ELF-1 (cell line): ENCODE measurements at places on chromosomes 5 and 9.

DNA sequence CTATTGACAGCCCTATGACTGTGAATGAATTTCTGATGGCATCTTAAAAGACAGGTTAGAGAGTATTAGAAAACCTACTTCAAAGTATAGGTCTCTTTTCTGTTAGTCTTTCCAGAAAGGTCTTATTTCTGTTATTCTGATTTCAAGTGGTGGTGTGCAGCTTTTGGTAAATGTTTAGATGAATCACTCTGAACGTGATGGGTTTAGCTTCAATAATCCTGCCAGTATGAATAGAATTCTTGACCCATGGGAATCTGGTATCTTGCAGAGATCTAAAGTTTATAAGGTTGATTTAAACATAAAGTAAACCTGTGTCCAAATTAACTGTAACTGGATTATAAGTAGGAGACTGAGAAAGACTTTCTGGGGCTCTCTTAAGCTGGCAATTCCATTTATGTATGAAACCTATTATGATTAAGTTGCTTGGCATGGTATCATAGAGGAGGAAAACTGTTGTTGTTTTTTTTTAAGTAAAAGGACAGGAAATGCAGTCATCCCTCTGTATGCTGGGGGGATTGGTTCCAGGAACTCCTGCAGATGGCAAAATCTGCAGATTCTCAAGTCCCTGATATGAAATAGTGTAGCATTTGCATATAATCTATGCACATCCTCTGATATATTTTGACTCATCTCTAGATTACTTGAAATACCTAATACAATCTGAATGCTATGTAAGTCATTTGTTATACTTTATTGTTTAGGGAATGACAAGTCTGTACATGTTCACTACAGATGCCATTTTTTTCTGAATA lies 77.0 kb upstream of the ADAMTS19 start:
- DNase-seq = no peak

GRCh38 chr9:123238365-123238764 lies 30.0 kb downstream of the STRBP start:
- DNase-seq = no peak

DNA sequence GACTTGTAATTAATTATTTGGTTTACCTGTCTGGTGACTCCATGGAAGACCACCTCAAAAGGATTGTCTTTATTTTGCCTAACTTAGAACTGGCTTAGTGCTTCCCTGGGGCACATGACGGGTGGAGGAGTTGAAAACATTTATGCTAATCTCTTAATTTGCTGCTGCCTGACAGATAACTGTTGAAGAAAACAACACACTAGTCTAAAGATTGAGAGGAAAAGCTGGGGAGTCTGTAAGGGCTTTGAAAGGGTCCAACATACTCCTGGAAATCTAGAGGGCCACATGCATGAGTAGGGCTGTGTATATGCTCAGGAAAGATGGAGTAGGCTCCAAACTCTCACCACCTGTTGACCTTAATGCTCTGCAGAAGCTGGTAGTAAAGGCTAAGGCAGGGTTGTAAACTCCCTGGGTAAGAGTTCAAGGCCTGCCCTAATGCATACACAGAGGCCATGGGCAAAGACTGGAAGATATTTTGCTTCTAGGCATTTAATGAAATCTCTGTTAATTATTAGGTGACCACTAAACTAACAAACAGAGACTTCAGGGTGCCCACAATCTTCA lies 40.7 kb downstream of the NR3C1 start:
- no peak for DNase-seq

GRCh38 chr9:137055385-137056364 lies 1.8 kb upstream of the ENTPD2 start:
- no peak for DNase-seq

- DNase-seq = no peak
Measured at GRCh38 chr5:122773619-122774018, 1.3 kb upstream of the SNX2 start.

DNA sequence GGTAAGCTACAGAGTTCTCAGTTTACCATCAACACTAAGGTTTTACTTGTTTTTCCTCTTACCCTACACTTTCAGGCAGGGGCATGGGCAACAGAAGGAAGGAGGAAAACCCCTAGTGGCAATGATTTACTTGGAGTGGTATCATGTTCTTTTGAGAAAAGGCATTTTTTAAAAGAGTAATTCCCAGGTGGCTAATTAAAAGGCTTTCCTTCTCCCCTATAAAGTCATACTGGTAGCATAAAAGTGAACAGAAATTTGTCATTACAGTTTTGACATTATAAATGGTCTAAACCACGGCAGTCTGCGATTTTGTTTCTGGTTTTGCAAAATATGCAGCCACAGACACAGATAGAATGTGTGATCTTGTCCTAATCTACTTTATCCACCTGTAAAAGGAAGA lies 30.9 kb upstream of the OR2K2 start:
- DNase-seq = no peak

- no peak for DNase-seq
Measured at GRCh38 chr9:108467653-108468324, 388.0 kb downstream of the ACTL7B start.

GRCh38 chr5:91277093-91277626 lies 106.0 kb downstream of the ARRDC3 start:
- no peak for DNase-seq

DNA sequence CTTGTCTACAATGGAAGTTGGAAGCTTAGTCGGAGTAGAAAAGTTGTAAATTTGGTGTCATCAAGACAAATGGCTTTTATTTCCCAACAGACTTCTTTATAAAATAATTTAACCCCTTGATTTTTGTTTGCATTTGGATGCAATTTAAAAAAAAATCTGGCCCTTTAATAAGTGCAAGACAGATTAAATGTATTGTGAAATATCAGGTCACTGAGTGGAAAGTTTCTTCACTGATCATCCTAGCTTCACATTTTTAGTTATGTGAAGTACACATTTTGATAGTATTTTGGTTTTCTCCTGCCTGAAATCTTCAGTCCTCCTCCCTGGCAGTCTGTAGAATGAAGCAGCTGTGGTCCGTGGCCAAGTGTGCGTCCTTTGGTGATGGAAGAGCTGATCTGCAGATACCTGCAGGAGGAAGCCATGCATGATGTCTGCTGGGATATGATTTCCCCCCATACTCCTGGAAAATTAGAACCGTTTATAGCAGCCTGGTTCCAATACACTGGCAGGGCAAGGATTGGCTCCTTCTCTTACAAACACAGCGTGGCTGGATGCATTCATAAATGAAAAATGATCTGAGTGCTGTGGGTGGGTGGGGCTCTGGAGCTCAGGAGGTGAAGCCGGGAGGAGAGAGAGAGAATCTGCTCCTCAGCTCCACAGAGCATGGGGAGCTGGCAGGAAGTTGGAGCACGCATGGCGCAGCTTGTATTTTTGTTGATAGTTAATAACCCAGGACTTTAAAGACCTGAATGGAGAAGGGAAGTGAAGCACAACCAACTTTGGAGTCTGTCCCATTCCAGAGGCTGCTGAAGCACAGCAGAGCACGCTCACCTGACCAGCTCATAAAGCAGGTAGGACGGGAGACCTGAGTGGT lies 238.4 kb downstream of the GOLPH3 start:
- no peak for DNase-seq

GRCh38 chr9:21482213-21482612 lies at the start of gene IFNE:
IFNE (minus strand) TSS chr9:21482313; CDS start chr9:21481694, 619 bp downstream.
- DNase-seq = no peak

GRCh38 chr5:103057208-103058130 lies 62.5 kb downstream of the GIN1 start:
- peak; percentile 19 for DNase-seq

DNA sequence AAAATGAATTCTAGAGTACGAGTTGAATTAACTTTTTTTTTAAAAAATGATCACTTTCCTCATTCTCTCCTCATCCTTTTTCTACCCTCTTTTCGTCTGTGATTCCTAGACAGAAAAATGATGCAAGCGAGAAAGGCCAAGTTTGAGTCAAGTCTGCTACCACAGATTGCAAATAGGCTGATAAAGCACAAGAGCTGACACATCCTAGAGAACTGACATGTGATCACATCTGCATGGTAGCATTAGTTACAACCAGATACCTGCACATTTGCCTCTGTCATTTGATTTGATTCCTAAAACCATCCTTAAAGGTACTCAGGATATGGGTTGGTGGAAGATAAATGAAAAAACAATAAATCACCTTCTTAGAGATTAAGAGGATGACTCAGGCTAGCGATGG lies 225.4 kb upstream of the PPP1R2B start:
- DNase-seq = no peak

DNA sequence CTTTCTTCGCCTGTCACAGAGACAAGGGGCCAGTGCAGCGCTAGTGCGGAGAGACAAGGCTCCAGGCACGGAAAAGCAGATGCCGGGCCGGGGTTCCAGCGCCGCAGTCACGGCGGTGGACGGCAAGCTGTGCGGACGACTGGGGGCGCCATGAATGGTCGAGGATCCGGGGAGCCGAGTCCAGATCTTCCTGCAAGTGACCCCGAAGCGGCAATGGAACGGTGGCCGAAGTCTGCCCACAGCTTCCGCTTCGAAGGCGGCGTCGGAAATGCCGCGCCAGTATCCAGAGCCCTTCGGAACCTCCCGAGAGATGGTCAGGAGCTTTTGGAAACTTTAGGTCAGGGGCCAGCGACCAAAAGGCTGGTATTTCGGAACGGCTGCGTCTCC lies 601 bp upstream of the FAF2 start:
- no peak for DNase-seq

DNA sequence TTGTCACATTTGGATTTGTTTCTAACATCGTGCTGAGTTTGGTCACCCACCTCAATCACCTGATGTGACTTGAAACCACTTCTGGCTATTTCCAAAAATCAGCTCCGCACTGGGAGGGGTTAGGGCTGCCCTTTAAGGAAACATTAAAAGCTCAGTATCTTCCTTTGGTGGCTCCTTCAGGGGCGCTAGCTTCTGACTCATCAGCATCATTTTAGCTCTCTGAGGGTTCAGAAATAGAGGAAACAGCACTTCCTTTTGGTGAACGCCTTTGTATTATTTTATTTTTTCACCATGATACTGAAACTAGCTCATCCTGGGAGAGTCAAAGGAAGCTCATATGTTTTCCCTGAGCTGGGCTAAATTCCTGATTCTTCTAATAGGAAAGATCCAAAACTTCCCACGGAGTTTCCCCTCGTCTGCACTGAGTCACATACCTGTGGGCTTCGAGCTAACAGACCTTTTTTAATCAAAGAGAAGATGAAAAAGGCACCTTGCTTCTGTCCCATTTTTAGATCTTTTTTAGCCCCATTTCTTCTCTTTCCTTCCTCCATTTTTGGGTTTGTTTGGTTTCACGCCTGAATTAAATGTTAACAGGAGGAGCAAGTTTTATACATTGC lies 48.2 kb downstream of the ROPN1L start:
- no peak for DNase-seq

GRCh38 chr5:165906871-165907270 lies 2384.6 kb upstream of the WWC1 start:
- no peak for DNase-seq

DNA sequence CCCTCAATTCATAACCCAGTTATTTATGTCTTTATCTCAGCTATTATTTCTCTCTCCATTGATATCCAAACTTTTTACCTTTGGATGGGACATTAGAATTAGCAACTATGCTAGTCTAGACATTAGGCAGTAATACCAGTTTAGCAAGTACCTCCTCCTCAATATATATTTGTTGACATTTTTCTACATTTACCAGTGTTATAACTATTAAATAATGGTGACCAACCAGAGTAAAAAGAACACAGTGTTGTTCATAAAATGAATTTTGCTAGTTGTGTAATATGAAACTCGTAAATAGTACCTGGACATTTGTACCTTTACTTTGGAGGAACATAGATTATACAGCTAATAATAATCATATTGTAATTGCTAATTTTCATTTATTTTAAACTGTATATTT lies 554.6 kb upstream of the CDH6 start:
- DNase-seq = no peak

GRCh38 chr5:172123269-172123692 lies 64.7 kb downstream of the STK10 start:
- peak; percentile 67 for DNase-seq

GRCh38 chr5:130957151-130957550 lies 207.9 kb downstream of the HINT1 start:
- no peak for DNase-seq
